CD4-positive, alpha-beta T cell treated with Interleukin-6 for 4 hours (primary cell): ENCODE measurements at places on chromosomes 6 and 20.

DNA sequence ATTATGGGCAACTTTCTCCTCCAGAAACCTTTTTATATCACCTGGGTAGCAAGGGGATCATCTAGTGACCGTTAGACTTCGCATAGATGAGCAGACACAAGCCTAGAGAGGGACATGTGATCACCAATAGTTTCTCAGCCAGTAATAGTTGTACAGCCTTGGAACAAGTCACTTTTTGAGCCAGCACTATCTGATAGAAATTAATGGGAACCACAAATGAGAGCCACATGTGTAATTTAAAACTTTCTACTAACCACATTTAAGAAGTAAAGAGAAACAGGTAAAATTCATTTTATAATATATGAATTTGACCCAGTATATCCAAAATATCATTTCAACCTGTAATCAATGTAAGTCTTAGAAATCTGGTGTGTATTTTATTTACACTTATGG, 592 bp upstream of the CTNNBL1 start:
- no peak for DNase-seq

DNA sequence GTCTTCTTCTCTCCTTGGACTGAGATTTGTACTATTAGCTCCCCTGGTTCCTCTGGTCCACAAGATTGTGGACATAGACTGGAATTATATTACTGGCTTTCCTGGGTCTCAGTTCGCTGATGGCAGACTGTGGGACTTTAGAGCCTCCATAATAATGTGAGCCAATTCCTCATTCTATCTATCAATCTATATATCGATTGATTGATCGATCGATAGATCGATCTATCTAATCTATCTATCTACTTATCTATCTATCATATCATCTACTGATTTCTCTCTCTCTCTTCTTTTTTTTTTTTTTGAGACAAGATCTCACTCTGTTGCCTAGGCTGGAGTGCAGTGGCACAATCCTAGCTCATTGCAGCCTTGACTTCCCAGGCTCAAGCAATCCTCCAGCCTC, 51.5 kb upstream of the DDR1 start:
- DNase-seq: no peak

GRCh38 chr6:142947714-142948480, 2.9 kb upstream of the HIVEP2 start:
- DNase-seq: peak; percentile 29

DNA sequence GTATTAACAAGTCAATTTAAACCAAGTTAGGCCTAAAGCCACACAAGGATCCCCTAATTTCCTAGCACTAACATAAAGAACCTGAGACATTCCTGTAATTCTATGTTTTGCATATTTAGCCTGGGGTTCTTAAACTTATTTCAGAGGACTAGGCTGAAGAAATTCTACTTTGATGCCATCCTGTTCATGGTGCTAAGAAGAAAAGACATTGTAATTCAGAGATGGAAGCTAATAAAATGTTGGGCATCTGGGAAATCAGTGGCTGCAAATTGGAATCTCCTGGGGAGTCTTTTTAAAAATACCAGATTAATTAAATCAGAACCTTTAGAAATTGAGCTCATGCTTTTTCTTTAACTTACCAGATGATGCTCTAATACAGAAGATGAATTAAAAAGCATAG, 26.2 kb upstream of the IRAK1BP1 start:
- no peak for DNase-seq

GRCh38 chr6:107144014-107144413, 28.7 kb upstream of the BEND3 start:
- no peak for DNase-seq
